A549 treated with ZK216348 at 1 μM for 4 hours (cell line): ENCODE measurements at places on chromosomes 6 and 20. TPM values are rescaled to one million over a fixed set of nuclear protein-coding genes. Genes with fewer than 3 reads are reported as not detected.

PPP1R18 gene
- 40.2 to 47.9 TPM (median 43.5 TPM) in 5 replicates for total RNA-seq

SAMD3 gene
- total RNA-seq, result not detected in 5 replicates

MYL9 gene
- total RNA-seq, result 15.7 to 29.0 TPM (median 19.6 TPM) in 5 replicates

SLC22A7 gene
- total RNA-seq, result not detected in 5 replicates

RAD21L1 gene
- total RNA-seq, result not detected in 5 replicates

TP53TG5 gene
- not detected in 5 replicates for total RNA-seq

BFSP1 gene
- 3.7 to 5.7 TPM (median 4.7 TPM) in 5 replicates for total RNA-seq

GPLD1 gene
- total RNA-seq, result 0.60 to 1.6 TPM (median 0.93 TPM) in 5 replicates

HLA-DMB gene
- 1.1 to 2.2 TPM (median 1.8 TPM) in 5 replicates for total RNA-seq

MLIP gene
- not detected in 5 replicates for total RNA-seq

MACROD2 gene
- total RNA-seq, result 0.26 to 1.4 TPM (median 0.74 TPM) in 5 replicates

RFX6 gene
- total RNA-seq, result not detected in 5 replicates

SLC22A3 gene
- 33.9 to 44.9 TPM (median 40.5 TPM) in 5 replicates for total RNA-seq

CCN2 gene
- 43.2 to 82.6 TPM (median 64.5 TPM) in 5 replicates for total RNA-seq

EPPIN gene
- not detected in 5 replicates for total RNA-seq

PSORS1C1 gene
- 3.7 to 5.9 TPM (median 4.5 TPM) in 5 replicates for total RNA-seq

SIGLEC1 gene
- total RNA-seq, result not detected in 5 replicates

BHLHE23 gene
- not detected in 5 replicates for total RNA-seq

TCP11 gene
- not detected in 5 replicates for total RNA-seq

BIRC7 gene
- 0.99 to 3.7 TPM (median 2.6 TPM) in 5 replicates for total RNA-seq

PTGIS gene
- total RNA-seq, result 0.04 TPM in 1 of 5 replicates, not detected in the others

TMEM244 gene
- total RNA-seq, result not detected in 5 replicates

TCF15 gene
- not detected in 5 replicates for total RNA-seq

VSX1 gene
- 0.89 to 1.2 TPM (median 1.0 TPM) in 5 replicates for total RNA-seq

DAAM2 gene
- 0.02 to 0.04 TPM in 2 of 5 replicates, not detected in the others for total RNA-seq

CLDN20 gene
- total RNA-seq, result not detected in 5 replicates

B3GAT2 gene
- total RNA-seq, result 0.02 to 0.05 TPM in 2 of 5 replicates, not detected in the others

DEK gene
- 85.2 to 124 TPM (median 89.8 TPM) in 5 replicates for total RNA-seq

RNF5 gene
- total RNA-seq, result 32.5 to 48.7 TPM (median 45.6 TPM) in 5 replicates

CST2 gene
- total RNA-seq, result 0.28 to 0.83 TPM (median 0.50 TPM) in 4 of 5 replicates, not detected in the other

ANKRD66 gene
- total RNA-seq, result not detected in 5 replicates

FOXF2 gene
- total RNA-seq, result 17.5 to 29.8 TPM (median 25.5 TPM) in 5 replicates
